ENCODE measurements at places on chromosomes 11 and 22.

GRCh38 chr11:17412488-17413180 lies 24.2 kb upstream of the KCNJ11 start:
- no peak for DNase-seq

- no peak for DNase-seq
These were observed 166.2 kb downstream of the OPCML start for GRCh38 chr11:133366147-133366546.

DNA sequence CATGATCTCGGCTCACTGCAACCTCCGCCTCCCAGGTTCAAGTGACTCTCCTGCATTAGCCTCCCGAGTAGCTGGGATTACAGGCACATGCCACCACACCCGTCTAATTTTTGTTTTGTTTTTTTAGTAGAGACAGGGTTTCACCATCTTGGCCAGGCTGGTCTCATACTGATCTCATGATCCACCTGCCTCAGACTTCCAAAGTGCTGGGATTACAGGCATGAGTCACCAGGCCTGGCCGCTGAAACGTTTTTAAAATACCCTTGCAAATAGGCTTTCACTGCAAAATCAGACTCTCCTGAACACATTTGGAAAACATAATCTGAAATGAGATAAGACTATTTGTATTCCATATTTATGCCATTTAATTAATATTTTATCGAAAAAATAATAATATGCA lies 826.1 kb upstream of the CNTN5 start:
- DNase-seq: no peak

GRCh38 chr11:115653076-115653475 lies 148.9 kb upstream of the CADM1 start:
- no peak for DNase-seq

GRCh38 chr22:39353346-39353745 lies 3.6 kb downstream of the SYNGR1 start:
- no peak for DNase-seq

DNA sequence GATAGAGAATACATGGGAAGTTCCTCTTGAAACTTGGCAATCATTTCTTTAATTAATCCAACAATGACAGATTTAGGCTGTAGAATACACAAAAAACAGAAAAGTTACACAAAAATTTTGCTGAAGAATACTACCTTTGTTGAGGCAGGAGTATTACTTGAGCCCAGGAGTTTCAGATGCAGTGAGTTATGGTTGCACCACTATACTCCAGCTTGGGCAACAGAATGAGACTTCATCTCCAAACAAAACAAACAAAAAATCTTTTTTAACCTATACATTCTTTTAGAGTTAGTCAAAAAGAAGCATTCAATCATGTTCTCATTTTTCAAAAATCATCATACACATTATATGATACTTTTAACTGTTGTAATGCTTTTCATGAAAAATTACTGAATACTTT lies 22.1 kb downstream of the UEVLD start:
- no peak for DNase-seq

GRCh38 chr11:113274713-113275582 lies 39.4 kb upstream of the TTC12 start:
- no peak for DNase-seq

GRCh38 chr11:44190883-44191230 lies 95.4 kb downstream of the EXT2 start:
- DNase-seq: no peak

GRCh38 chr11:128481135-128481534 lies 106.2 kb downstream of the ETS1 start:
- no peak for DNase-seq

GRCh38 chr11:80900265-80900664 lies 1459.4 kb upstream of the TENM4 start:
- DNase-seq: no peak

DNA sequence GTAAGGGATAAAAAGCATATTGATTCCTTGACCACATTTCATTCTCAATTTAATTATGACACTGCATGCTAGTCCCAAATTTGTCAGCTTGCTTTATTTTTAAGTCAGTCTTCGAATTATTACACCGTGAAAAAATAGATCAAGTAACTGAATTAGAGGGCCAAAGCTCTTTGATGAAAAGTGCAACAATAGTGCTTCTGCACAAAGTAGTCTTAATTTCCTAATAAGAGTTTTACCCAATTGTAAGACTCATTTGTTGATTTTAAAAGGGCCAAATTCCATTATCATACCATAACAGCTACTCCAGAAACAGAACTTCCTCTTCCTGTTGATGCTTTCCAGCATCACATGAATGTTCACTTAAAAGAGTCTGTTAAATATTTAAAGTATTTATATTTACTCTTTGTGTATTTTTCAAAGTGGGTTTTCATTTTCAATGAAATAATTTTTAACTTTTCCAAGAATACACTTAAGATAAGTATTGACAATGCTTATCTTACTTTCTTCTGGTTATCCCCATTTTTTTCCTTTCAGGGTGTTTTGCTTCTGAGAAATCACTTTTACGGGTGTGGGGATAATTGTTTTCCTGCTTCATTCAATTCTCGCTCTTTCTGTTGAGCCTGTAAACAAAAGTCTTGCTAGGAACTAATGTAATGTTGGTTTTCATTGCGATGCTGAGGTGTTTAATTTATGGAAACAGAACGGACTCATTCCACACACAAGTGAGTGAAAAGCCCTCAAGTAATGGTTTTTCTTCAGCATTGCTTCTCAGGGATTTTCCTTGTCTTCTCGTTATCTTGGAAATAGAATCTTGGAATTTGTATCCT lies 2.1 kb downstream of the ARHGEF12 start:
- no peak for DNase-seq

DNA sequence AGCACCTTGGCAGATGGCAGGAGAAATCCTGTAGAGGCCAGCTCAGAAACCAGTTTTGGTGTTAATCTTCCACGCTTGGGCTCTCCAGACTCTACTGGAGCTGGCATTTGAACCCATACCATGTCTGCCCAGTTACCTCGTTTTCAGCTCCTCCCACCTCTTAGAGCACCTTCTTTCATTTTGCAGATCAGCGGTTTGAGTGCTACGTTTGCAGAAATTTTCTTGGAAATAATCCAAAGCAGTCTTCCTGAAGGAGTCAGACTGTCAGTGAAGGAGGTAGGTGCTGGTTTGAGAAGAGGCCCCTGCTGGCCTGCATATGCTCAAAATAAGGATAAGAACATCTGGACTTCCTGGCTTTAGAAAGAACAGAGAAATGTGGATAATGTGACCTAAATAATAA lies 13.7 kb downstream of the COA4 start:
- DNase-seq: no peak

DNA sequence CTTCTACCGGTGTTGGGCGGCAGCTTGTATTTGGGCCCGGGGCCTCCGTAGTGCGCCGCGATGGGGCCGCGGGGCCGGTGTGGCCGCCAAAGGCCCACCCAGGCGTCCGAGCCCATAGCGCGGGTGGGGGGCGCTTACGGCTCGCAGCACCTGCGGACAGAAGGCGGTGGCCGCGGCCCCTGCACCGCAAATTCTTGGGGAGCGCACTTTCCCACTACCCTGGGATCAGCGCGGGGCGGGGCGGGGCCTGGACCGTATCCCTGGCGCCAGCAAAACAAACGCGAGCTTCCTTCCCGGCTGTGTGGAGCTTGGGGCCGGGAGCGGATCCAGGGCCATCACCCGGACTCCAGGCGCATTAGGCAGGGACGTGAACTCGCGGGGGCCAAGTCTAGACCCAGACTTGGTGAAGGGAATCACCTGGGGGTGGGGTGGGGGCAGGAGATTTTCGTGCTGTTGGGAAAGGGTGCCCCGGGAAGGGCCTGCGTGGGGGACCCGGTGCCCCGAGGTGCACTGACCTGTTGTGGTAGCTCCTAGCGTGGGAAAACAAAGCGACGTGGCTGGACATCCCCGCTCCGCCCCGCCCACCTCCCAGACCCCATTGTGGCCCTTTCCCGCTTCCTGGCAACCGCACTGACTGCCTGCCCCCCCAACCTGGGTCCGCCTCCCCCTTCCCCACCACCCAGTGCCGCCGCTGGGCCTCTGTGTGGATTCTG lies 2.3 kb upstream of the TYMP start:
- DNase-seq: peak; percentile 87

DNA sequence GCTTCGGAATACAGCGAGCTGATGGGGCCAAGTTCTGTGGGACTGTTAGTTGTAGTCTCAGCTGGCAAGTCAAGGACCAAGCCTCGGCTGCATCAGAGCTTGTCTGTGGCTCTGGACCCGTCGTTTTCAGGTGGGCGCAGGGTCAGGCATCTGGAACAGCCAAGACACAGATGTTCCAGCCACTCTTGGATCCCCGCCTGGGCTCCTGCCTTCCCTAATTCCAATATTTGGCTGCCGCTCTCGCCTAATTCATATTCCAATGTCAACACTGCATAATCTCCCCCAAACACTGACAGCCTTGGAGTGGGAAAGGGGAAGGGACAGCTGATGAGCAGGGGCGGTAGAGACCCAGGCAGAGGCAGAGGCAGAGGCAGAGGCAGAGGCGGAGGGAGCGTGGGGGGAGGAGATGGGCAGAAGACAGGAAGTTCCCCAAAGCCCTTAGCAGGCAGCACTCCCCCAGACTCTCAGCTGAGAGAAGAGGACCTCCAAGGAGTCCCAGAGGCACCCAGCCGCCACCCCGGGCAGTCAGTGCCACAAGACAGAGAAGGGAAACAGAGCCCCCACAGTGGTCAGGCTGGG lies 49.6 kb upstream of the SLC35C1 start:
- DNase-seq: no peak

DNA sequence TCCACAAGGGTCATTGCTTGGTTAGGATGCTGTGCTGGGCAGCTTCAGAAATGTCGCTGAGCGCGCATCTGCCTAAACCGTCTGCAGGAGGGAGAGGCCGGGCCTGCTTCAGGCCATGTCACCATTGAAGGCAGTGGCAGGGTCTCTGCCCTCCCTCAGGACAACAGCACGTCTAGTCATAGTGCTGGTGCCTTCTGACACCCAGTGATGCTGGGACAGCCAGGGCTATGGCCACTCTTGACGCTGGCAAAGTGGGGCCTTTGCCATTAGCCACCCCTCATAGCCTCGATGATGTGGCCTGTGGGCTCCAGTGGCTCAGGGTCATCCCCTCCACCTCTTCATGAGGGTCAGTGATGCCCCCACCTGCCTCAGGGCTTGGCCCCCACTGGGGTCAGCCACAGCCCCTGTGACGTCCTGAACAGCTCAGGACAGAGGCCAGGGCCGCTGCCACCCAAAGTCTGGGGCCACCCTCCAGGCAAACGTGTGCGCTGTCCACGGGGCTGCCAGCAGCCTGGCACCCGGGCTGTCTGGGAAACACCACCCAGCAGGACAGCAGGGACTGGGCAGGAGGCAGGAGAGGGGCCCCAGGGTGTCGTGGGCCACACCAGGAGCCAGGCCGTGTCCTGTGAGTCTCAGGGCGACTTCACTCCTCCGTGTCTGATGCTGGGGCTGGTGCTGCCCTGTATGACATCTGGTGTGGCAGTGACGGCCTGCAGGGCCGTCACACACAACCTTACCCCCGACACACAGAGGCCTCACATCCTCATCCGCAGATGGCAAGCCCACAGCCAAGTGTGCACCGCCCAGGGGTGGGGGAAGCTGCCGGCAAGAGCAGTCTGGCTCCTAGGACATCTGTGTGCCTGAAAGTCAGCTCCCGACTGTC lies 42.5 kb downstream of the CERK start:
- DNase-seq: no peak

DNA sequence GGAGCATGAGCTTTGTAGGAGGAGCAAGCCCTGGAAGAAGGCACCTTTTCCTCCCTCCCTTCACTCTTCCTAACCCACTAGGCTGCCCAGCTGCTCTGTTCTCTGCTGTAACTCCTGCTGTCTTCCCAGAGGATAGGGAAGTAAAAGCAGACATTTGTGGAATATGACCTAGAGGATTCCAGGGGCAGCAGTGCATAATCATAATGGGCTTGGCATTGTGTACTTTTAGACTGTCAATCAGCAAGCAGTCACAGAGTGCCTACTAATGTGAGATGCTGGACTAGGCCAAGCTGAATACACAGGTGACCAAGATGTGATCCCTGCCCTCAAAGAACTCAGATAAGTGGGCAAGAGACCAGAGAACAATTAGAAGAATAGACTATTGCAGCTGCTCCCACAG lies 133.0 kb downstream of the NAV2 start:
- DNase-seq: no peak

GRCh38 chr22:31055117-31055634 lies 25.9 kb upstream of the SMTN start:
- no peak for DNase-seq

DNA sequence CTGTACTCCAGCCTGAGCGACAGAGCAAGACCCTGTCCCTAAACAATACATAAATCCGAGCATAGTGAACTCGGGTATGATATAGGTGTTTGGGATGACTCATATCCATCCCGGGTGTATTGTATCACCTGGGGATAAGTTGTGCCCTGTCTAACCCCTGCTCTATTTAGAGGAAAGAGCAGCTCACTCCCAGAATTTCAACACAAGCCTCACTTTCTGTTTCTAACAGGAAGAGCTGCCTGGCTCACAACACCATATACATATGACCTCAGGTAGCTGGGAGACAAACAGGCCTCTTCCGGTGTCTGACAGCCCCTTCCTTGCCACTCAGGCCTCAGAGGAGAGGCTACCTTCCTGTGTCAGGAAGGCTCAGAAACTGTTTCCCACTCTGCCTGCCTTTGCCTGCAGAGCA lies 9.9 kb upstream of the MICALL1 start:
- peak; percentile 82 for DNase-seq

DNA sequence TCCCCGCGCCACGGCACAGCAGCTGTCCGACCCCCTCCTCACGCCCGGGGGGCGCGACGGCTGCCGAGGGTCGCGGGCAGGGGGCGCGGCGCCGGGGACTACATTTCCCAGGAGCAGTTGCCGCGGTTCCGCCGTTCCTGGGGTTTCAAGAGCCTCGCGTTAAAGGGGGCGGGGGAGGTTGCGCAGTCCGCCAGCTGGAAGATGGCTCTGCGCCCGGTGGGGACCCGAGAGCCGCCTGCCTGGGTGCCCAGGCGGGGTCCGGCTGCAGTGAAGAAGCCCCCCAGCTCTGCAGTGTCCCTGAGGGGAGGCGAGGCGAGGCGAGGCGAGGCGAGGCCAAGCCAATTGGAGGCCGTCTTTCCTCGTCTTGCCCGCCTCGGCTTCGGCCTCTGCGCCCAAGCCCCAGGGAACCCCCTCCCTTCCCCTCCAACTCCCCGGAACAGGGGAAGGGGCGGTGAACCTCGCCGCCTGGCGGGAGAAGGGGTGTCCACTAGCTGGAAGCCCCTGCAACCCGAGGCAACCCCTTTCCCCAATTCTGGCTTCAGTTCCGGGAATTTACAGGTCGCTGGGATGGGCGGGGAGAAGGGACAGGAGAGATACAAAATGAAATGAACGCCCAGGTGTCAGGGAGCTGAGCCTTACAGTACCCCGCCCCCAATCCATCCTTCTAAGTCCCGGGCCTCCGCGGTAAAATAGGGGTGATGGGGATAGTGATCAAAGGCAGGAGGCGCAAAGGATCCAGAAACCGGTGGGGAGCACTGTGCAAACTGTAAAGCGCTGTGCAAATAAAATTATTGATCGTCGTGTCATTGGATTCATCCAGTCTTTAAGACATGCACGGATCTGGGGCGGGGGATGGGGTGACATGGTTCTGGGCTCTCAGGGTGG lies 5.2 kb upstream of the GCAT start:
- DNase-seq: peak; percentile 75

All from Peyer's patch (tissue), 4 donors.